ENCODE measurements at places on chromosomes 6 and 20.
A peak's percentile ranks its signal among the peaks of the same experiment; 100 is the strongest.

GRCh38 chr20:51703400-51704287 lies 64.5 kb downstream of the ATP9A start:
- no peak for DNase-seq

- DNase-seq, result no peak
These were observed 13.4 kb upstream of the TOX2 start for GRCh38 chr20:43901296-43901695.

- no peak for DNase-seq
These were observed 8.0 kb upstream of the LAMP5 start for GRCh38 chr20:9506280-9506821.

DNA sequence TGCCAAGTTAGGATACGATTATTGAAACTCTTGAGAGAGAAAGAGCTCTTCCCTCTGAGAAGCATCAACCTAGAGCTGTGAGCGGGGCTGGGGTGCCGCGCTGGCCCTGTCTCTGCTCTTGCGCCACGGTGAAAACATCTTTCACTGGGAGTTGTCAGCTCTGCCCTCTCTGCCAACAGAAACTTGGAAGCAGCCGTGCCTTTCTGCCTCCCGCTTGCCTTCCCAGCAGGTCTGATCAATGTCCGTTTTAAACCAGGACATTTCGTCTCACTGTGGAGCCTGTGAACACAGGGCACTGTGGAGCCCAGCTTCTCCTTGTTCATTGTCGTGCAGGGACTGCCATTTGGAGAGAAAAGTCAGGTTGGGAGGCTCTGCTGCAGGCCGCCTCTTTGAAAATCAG lies 249.2 kb upstream of the PMEPA1 start:
- DNase-seq, result no peak

- DNase-seq, result peak; percentile 50
These were observed 28.0 kb downstream of the RREB1 start for GRCh38 chr6:7135755-7136154.
